Renal pelvis (tissue), 12 donors: ENCODE measurements at places on chromosomes 2 and 18. TPM values are rescaled to one million over a fixed set of nuclear protein-coding genes. Genes with fewer than 3 reads are reported as not detected.

Gene SERPINB11
- polyA plus RNA-seq: not detected

Gene CCDC148
- 11.1 TPM for polyA plus RNA-seq

Gene MEIS1
- polyA plus RNA-seq: 117 TPM

Gene IL1F10
- polyA plus RNA-seq: not detected

Gene RNF152
- polyA plus RNA-seq: 9.4 TPM
